RCC 7860 (cell line): ENCODE measurements at places on chromosomes 5 and 9.

GRCh38 chr5:36158144-36158543 lies 6.2 kb downstream of the SKP2 start:
- DNase-seq, result no peak

DNA sequence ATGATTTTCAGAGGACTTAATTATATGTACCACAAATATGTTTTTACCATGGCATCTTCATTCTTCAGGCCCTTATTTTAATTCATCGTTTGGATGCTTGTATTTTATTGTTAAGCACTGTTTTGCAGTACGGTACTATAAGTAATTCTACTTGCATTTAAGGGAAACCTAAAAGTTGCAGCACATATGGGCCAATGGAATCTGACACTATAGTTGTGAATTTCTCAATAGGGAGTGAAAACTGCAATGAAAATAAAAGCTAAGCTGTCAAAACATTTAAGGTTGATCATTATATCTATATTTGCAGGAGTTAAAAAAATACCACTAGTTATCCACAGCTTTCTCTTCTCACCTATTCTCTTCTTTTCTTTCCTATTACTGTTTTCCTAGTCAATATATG lies 1071.8 kb downstream of the MAT2B start:
- DNase-seq, result no peak

DNA sequence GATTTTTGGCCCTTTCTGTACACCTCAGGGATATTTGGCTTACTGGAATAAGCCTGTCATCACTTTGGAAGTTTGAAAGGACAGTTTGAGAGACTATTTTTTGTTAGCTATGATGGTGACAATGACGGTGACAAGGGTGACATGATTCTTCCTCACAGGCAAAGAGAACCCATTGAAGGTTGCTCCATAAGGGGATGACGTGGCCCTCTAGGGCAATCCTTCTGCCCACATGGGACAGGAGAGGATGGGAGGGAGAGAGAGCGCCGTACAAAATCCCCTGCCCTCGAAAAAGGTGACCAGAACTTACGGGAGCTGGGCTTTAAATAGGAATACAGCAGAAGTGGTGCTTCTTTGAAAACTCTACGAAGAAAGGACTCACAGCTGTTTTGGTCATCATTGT lies 22.6 kb downstream of the HRH2 start:
- no peak for DNase-seq

DNA sequence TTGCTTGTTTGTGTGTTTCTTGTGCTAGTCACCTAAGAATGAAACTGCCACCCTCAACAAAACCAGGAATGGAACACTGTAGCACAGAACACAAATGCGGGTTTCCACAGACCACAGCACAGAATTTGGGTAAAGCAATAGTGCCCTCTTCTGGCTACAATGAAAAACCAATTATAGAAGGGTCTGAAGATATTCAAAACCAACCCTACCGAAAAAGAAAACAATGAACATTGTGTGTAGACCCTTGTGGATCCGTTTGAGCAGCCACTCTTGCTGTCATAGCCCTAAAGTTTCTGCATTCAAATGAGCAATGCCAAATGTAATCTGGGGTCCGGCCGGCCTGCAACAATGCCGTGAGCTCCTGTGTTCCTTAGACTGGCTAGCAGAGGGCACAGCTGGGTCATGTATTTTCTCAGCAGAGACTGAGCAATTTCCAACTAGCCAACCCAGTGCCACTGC lies 8.3 kb upstream of the ENC1 start:
- DNase-seq, result peak; percentile 26

DNA sequence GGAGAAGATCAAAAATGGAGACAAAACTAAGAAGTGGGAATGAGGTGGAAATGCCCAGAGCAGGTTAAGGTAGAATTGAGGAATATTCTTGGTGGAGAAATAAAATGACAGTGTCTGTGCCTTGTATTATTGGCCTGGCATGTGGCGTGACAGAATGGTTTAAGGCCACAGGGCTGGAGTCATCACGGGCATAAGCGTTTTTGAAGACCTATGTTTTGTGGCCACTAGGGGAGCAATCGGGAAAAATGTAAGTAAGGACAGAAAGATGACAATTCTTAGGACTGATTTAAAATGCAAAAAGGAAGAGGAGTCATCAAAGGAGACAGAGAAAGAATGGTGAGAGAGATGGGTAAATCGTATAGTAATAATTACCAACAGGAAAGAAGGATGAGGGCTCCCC lies 72.2 kb upstream of the EPB41L4A start:
- no peak for DNase-seq

GRCh38 chr9:86983620-86984259 lies 36.4 kb upstream of the GAS1 start:
- no peak for DNase-seq

DNA sequence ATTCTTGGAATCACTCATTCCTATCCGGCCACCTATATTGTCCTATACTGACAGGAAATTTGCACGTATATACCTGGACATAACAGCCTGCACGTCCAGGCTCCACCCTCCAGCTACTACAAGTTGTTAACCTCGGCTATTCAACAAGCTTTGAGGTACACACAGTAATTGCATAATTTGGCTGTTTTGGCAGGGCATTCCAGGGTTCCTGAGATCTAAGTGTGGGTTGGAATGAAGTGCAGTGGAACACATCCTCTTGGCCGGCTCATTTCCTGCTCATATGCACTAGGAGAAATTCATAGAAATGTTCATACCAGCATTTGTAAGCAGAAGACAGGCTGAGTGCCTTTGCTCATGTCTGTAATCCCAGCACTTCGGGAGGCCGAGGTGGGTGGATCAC lies 222.3 kb downstream of the FBXL7 start:
- DNase-seq, result no peak

- DNase-seq, result peak; percentile 48
These were observed 27.5 kb downstream of the SREK1 start for GRCh38 chr5:66171349-66172344.

GRCh38 chr9:125153712-125154367 lies 10.5 kb upstream of the SCAI start:
- DNase-seq, result no peak

DNA sequence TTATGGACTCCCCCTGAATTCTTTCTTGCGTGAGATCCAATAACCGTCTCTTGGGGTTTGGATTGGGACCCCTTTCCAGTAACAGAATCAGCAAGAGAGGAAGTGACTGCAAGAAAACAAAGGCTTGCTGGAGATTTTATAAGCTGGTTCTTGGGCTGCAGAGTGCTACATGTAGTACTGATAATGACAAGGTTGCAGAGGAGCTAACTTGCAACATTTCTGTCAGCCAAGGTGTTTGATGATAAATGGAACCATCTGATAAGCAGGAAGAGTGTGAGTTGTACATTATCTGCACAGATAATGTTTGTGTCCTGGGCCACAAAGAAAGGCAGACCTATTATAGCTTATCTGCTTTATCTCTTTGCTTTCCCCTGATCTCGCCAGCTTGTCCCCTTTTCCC lies 37.1 kb downstream of the DNAJB5 start:
- no peak for DNase-seq

- no peak for DNase-seq
These were observed at the start of gene ADAMTS12 for GRCh38 chr5:33891788-33892619. ADAMTS12 (minus strand) TSS chr5:33891990; CDS start chr5:33891856, 134 bp downstream.

DNA sequence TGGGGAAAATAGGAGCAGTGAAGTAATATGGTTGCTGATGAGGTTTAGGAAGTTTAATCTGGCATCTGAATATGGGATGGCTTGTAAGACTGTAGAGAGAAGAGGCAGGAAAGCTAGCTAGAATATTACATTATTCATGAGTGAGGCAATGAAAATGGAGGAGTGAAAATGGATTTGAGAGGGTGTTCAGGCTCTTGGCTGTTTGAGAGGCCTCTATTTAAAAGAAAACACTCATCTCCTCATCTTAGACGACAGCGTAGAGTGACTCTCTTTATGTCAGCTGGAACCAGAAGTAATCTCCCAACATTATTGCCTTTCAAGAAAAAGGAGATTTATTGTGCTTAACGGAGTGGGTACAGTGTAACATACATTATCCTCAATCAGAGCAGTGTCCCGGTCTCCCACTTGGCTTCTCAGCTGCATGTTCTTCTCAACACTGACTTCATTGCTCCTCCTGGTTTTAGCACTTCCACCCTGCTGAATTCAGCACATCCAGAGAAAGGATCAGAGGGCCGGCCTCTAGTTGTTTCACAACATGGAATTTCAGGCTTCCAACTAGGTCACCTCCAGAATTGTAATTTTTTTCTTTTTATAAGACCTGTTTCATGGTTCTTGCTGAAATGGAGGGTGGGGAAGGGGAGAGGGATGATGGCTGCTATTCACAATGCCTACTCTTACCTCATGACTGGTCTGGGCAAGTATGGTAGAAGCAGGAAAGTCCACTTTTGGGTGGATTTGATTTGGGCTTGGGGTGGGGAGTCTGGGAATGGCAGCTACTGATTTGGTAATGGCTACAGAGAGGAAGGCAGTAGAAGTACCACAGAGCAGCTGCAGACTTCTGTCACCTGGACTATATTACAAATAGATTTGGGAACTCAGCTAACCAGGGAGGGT lies 52.9 kb upstream of the KIAA1958 start:
- no peak for DNase-seq

- no peak for DNase-seq
These were observed 52.0 kb downstream of the JMY start for GRCh38 chr5:79287907-79288306.

- no peak for DNase-seq
These were observed 788.9 kb upstream of the GRAMD2B start for GRCh38 chr5:125634216-125634835.

DNA sequence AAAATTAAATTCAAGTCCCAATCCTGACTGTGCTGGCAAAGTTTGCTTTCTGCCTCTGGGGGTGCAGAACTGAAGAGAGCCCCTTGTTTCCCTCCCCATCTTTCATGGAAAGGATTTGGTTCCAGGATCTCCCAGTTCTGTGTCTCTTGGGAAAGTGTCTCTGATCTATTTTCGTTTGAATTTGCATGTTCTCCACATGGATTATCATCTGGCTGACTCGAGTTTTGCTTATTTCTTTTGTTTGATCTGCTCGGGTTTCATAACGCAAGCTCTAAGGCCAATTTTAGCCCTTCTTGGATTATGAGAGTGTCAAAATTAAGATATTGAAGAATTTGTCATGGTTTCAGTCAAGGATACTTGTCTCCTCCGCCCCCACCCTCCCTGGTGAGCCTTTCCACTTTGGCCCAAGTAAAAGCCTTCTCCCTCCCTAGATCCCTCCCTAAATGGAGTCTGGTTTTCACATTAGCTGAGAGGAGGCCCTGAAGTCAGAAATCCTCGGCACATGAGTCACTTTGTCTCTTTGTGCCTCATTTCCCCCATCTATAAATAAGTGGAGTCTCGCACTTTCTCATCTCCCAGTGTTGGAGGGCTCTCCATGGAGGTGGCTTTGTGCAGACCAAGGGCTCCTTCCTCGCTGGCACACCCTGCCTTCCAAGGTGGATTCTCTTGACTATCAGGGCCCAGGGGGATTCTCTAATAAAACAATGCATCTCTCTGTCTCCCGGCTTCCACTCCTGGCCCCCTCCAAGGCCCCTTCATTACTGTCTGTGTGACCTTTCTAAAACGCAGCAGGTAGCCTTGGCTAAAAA lies 17.3 kb downstream of the ADRB2 start:
- no peak for DNase-seq
